ENCODE measurements at places on chromosomes 6 and 20.

- no peak for DNase-seq
These were observed 184.0 kb upstream of the HDDC2 start for GRCh38 chr6:125485757-125486156.

- no peak for DNase-seq
These were observed 137.0 kb upstream of the RIN2 start for GRCh38 chr20:19621072-19621471.

DNA sequence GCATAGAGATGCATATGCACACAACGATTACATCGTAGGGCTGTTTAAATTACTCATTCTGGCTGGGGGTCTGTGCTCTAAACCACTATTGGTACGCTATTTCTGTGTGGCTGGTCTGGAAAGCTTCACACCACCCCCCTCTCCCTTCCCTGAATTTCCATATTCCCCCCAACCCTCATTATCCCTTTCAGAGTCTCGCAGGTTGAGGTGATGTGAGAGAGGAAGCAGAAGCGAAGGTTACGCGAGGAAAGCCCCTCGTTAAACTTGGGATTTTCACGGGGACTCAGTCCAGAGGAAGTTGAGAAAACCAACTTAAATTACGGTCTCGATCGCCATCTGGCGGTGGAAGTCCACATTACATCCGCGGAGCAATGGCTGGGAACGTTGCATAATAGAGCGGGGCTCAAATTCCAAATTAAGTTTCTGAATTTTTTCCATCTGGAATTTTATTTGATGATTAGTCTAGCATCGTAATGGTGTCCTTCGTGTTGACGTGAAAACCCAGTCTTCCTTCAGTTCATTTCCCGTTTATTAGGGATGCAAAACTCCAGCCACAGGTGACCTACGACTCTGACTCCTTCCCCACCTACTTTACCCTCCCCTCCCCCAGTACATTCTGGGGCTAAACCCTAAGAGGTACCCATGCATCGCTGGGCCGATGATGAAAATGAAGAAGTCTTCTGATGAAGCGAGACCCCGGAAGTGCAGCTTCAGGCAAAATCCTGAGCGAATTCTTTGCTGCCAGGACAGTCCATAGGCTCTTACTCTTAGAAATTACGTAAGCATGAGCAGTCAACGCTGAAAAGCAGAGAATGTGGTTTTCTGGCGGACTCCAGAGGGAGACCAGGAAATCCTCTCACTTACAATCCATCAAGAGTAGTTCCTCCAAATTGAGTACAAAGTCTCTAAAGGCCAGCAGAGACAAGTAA lies 19.7 kb downstream of the HLA-DOB start:
- peak; percentile 7 for DNase-seq

- DNase-seq: no peak
These were observed 196.3 kb downstream of the KHDC1L start for GRCh38 chr6:73028893-73029450.

GRCh38 chr20:12916699-12917098 lies 92.1 kb upstream of the SPTLC3 start:
- no peak for DNase-seq

- no peak for DNase-seq
These were observed 1024.3 kb upstream of the MAP3K7 start for GRCh38 chr6:91611190-91611589.

GRCh38 chr20:48823960-48824498 lies 3.8 kb downstream of the PREX1 start:
- DNase-seq: peak; percentile 60

- peak; percentile 23 for DNase-seq
These were observed 20.3 kb downstream of the POFUT1 start for GRCh38 chr20:32227744-32228688.

- DNase-seq: no peak
These were observed 79.0 kb downstream of the FIG4 start for GRCh38 chr6:109770047-109770446.

DNA sequence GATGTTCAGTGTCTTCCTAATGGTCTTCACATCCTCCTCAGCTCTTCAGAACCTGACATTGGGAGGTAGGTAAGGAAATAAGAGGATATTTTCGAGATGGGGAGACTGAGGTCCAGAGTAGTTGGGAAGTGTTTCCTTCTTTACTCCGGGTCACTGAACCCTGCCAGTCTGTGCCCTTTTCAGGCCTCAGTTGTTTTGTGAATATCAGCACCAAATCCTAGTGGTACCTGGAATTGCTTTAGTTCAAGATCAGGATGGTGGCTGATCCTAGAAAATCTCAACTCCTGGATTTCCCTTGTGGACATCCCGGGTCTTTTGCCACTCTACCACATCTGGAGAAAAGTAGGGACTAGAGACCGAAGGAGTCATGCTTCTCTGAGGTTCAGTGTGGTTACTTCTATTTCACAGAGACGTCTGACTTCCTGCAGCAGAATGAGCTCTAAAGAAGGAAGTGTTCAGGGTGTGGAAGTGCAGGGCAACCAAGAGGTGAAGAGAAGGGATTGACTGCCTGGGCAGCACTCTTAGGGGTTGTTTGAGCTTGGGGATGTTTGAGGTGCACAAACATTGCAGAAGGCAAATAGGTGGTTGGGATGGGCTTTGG lies 995 bp downstream of the STK4 start:
- no peak for DNase-seq

- peak; percentile 14 for DNase-seq
These were observed 118.1 kb downstream of the RWDD2A start for GRCh38 chr6:83311231-83311630.

- no peak for DNase-seq
These were observed 39.9 kb upstream of the CDKN1A start for GRCh38 chr6:36638579-36638978.

- peak; percentile 73 for DNase-seq
These were observed 42.6 kb downstream of the KIAA1755 start for GRCh38 chr20:38217791-38218565.

DNA sequence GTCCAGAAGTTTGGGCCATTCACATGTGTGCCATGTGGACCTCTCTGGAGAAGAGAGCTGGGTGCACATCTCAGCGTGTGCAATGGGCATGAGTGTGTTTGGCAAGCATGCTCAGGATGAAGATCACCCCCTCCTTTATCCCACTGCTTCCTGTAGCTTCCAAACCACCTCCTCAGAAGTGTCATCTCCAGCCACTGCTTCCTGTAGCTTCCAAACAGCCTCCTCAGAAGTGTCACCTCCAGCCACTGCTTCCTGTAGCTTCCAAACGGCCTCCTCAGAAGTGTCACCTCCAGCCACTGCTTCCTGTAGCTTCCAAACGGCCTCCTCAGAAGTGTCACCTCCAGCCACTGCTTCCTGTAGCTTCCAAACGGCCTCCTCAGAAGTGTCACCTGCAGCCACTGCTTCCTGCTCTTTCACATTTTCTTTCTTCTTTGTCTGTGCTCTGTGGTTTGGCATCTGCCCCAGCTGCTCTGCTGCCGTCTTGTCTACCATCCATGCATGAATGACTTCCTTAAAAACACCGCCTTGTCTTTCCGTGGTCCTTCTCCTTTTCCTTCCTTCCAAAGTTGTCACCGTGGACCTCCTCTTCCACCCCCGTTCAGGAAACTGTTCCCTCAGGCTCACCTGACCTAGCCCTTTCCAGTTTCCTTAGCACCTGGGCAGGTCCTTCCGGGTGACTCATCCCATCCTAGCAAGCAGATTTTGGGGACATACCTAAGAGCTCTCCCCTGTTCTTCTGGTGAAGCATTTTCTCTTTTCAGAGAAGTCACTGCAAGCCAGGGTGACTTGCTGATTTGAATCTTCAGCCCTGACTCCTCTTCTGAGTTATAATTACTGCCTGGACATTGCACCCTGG lies 43.5 kb upstream of the TIAM2 start:
- DNase-seq: no peak

GRCh38 chr6:39049575-39050283 lies 1.1 kb downstream of the GLP1R start:
- no peak for DNase-seq

DNA sequence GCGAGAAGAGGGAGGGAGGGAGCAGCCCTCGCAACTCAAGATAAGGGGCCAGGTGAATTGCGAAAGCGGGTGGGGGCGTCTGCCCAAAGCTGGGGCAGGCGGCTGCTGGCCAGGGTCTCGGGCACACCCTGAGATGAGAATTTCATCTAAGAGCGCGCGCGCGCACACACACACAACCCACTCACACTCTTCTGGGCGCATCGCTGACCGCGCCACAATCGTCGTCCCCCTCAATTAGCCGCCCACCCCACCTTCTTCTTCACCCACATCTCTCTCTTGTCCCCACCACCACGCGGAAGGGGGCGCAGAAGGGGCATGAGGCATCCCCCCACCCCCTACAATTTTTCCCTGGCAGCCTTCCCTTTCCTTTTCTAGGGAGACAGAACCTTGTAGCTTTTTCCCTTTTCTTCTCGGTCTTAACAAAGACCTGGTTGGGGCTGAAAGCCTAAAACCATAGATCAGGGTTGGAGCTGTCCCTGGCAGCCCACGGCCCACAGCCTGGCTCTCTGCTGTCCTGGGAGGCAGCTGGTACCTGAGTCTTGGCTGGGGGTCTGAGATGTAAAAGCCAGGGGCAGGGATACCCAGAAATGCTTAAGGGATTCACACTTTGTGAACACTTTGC lies 737 bp upstream of the PTPRT start:
- DNase-seq: no peak

- no peak for DNase-seq
These were observed 87.0 kb upstream of the B3GAT2 start for GRCh38 chr6:71043902-71044301.

GRCh38 chr6:111985202-111985731 lies 68.6 kb upstream of the CCN6 start:
- peak; percentile 79 for DNase-seq

DNA sequence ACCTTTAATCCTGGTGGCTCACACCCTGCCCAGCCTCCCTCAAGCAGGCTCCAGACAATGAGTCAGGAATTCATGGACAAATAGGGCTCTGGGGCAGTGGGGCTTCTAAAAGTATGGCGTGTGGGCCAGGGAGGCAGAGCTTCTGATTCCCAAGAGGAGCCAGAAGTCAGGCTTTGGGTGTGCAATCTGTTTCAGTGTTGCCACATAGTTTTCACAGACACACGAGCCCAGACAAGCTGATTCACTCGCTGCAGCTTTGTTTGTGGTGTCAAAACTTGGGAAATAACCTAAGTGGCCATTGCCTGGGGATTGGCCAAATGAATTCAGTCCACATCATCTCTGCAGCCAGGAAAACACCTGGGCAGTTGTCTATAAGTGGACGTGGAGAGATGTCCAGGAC lies 9.2 kb downstream of the PEDS1 start:
- peak; percentile 95 for DNase-seq

- no peak for DNase-seq
These were observed 803 bp upstream of the SRXN1 start for GRCh38 chr20:653590-654416.

GRCh38 chr6:10837009-10837621 lies 1.2 kb downstream of the MAK start:
- DNase-seq: no peak

DNA sequence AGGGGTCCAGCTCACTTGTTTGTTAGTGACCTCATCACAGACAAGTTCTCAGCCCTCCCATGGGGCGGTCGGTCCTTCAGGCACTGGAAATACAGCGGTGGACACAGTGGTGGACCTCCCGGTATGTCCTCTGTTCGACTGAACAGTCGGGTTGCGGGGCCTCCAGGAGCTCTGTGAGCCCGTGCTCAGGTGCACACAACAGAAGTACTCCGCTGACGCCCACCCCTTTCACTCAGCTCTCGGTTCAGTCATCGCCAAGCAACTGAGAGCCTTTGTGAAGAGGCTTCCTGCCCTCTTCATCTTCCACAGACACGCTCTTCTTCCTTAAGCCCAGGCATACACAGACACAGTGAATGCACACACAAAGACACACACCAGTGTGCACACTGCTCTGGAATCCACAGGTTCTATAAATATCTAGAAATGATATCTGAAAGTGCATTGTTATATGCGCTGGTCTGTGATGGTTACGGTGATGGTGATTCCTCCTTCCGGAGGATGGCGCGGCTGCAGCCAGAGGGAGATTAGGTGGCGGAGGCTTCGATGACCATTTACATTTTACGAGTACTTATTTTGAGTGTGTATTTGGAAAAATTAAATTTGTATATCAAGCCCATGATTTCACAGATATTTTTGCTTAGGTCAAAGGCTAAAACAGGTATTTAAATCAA lies 46.8 kb upstream of the BHLHE23 start:
- no peak for DNase-seq

DNA sequence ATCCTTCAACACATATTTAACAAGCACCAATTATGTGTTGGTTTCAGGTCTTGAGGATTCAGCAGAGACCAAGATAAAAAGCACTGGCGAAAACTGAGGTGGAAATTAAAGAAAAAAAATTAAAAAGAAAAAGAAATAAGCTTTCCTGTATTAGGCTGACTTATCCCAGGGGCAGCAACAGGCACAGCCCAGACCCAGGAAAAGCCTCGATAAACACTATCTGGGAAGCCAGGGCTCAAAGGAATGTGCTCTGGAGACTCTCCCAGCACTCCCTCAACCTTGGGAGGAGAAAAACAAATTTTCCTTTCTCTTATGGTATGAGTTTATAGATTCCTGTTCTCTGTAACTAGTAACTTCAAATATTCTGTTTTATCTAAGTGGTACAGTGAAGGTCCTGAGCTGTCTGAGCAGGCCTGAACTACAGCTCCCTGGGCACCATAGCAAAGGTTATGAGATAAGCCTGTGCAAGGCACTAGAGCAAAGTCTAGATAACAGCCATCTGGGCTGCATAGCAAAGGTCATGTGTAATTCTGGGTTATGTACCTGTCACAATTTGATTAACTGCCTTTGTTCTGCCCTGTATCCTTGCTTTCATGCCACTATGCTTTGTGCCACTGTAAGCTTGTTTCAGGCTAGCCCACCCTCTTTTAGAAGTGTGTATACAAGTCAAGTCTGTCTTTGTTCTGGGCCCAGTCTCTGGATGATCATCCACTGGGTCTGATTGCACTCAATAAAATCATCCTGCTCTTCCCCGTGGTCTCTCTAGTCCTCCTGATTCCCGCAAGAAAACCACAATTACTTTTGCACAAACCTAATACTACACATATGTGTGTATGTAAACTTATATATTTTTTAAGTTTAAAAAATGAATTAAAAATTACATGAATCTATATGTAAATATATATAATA lies 54.0 kb downstream of the IL22RA2 start:
- no peak for DNase-seq

GRCh38 chr20:57061051-57061900 lies 205.2 kb downstream of the BMP7 start:
- DNase-seq: no peak

- DNase-seq: no peak
These were observed 3.1 kb downstream of the FAM210B start for GRCh38 chr20:56361900-56362299.

- no peak for DNase-seq
These were observed 68.2 kb downstream of the TBX18 start for GRCh38 chr6:84696166-84696565.

GRCh38 chr20:52490711-52491430 lies 299.3 kb upstream of the ZFP64 start:
- DNase-seq: peak; percentile 83

- no peak for DNase-seq
These were observed 121.0 kb downstream of the SYNDIG1 start for GRCh38 chr20:24590178-24590982.

GRCh38 chr20:62922451-62922921 lies 3.8 kb downstream of the DIDO1 start:
- DNase-seq: no peak

GRCh38 chr6:161272635-161273273 lies 1.1 kb downstream of the AGPAT4 start:
- DNase-seq: peak; percentile 20

Measured in AG09309 (cell line).